ENCODE measurements at places on chromosomes 7 and 10.

- DNase-seq = no peak
Observed at GRCh38 chr7:6268023-6268900, 4.2 kb downstream of the CYTH3 start.

- DNase-seq = no peak
Observed at GRCh38 chr10:96208271-96208670, 63.1 kb downstream of the BLNK start.

- DNase-seq = no peak
Observed at GRCh38 chr10:100993986-100994708, 5.5 kb upstream of the LZTS2 start.

DNA sequence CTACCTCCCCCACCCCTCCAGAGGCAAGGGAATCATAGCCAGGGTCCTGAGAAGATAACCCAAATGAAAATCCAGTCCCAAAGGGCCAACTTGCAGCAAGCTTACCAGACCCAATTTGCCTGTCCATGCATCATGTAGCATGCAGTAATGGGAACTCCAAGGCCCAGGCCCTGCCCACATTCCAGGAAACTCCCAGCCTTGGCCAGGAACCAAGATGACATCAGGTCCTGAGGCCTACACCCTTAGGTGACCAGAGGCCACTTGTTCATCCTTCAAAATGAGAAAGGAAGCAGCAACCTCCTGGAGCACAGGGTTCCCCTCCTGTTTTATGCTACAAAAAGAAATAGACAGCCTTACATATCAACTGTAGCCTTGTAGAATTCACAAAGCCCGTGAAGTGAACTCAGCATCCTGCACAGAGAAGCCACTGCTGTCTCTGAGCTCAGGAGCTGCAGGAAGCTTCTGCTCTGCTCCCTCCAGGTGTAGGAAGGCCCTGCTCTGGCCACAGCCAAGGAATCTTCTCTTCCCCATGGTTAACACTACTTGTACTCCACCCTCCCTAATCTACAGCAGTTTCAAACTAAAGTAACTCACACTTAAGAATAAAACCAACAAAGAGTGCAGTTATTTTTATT is 30.3 kb upstream of the GRB10 start:
- DNase-seq = no peak

- DNase-seq = no peak
Observed at GRCh38 chr7:141558544-141559183, 7.5 kb downstream of the AGK start.

- no peak for DNase-seq
Observed at GRCh38 chr7:99258501-99258900, 14.1 kb upstream of the MYH16 start.

- no peak for DNase-seq
Observed at GRCh38 chr10:43340619-43341018, 30.8 kb upstream of the FXYD4 start.

DNA sequence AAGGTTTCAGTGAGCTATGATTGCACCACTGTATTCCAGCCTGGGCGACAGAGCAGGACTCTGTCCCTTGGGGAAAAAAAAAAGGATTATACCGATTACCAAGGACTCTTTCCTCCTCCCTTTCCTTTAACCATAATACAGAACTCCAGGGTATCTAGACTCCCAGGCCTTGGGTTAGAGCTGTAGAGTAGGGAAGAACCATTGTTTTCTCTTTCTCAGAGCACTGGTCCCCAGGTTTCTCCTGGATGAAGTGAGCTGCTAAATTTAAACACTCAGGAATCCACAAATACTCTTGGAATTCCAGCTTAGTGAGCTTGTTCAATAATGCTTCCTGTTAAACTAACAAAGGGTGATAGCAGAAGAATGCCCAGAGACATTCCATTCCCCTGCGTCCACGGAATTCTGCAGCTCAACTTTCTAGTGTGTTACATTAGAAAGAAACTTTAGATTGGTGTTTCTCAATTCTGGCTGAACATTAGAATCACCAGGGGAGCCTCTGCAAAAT is 14.6 kb upstream of the RPEL1 start:
- no peak for DNase-seq

GRCh38 chr10:105473170-105473569 is 832.1 kb downstream of the SORCS3 start:
- no peak for DNase-seq

DNA sequence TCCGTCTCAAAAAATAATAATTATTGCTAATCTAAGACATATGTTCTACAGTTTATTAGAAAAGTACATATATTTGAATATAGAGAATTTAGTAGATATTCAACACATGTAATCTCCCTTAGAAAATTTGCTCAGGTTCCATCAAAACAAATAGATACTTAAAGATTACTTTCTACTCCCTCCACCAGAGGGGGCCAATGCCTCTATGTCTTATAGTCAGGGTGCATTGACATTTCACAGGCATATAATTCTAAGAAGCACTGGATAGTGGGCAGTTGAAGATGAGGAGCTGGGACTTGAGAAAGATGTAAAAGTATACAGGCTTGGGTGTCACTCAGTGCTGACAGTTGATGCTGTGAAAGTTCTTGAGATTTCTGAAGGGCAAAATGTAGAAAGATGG is 301.6 kb upstream of the HPS1 start:
- DNase-seq = no peak

DNA sequence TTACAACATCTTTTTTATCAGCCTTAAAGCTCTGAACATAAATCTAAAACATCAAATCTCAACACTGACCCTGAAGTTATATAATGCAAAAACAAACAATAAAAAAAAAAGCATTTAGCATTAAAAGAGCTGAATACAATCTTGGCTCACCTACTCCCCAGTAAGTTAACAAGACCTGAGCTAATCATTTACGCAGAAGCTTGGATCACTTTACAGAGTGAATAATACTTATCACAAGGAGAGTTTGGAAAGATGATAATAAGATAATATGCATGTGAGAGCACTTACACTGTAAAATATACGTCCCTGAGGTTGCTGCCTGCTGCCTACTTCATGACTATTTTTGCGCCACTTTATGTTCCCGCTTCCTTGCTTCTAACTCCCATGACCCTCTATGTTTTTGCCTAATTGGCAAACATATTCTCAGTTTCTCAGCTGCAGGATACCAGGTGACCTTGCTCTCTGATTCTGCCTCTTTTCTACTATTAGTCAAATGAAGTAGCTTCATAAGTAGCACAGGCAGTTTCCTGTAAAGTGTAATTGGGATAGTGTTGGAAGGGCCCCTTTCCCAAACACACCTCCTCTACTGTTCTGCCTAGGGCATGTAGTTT is 333.6 kb downstream of the LRRTM3 start:
- DNase-seq = no peak

- DNase-seq = no peak
Observed at GRCh38 chr10:67808704-67809103, 29.3 kb downstream of the DNAJC12 start.

- DNase-seq = no peak
Observed at GRCh38 chr7:125425506-125425905, 495.9 kb upstream of the POT1 start.

GRCh38 chr7:32936689-32937088 is 20.6 kb upstream of the FKBP9 start:
- no peak for DNase-seq
